ENCODE measurements at places on chromosomes 2 and 18. TPM values are rescaled to one million over a fixed set of nuclear protein-coding genes. Genes with fewer than 3 reads are reported as not detected.

The SERPINB3 gene
- total RNA-seq: not detected

- H3K4me1 ChIP-seq: peaks cover 11% of the 10 kb centered on the region
- no peak for DNase-seq
- H3K36me3 ChIP-seq: no peaks in the 10 kb centered on the region
- H3K27me3 ChIP-seq: no peaks in the 10 kb centered on the region
- H3K4me3 ChIP-seq: no peak overlapping the region
Observed at GRCh38 chr18:49019446-49020045, 68.8 kb upstream of the SMAD7 start.

DNA sequence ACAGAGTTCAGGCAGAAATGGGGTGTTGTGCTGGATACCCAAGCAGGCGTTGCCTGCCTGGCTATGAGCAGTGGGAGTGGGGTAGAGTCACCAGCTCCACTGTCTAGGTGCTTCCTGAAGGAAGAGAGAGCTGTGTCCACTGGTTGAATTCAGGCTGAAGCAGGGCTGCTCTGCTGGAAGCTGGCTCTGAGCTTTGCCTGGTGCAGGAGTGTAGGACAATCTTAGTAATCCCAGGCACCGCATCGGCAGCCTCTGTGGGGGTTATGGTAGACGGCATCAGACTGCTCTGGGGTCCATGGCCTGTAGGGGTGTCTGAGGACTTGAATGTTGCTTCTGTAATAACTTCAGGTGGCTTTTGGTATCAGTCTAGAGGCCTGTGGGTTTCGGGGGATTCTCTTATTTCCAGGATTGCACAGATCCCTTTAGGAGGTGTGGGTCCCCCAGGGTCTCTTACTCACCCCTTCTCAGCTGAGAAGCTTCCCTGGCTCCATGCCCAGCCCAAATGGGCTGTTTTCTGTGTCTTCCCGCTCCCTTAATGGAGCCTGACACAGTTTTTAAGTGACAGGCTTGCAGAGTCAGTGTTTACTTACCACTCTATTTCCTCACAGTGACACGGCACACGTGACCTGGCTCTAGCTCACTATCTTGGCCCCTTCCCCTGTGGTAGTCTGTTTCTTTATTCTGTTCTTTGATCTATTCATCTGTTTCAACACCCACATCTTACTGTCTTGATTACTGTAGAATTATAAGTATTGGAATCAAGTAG is 644.3 kb downstream of the CBLN2 start:
- DNase-seq: no peak
- H3K27me3 ChIP-seq: no peaks in the 10 kb centered on the region
- no peak overlapping the region for H3K27ac ChIP-seq
- no peak overlapping the region for H3K4me3 ChIP-seq
- H3K36me3 ChIP-seq: no peaks in the 10 kb centered on the region

- H3K27ac ChIP-seq: no peak overlapping the region
- no peak overlapping the region for H3K4me3 ChIP-seq
- no peaks in the 10 kb centered on the region for H3K36me3 ChIP-seq
- no peaks in the 10 kb centered on the region for H3K4me1 ChIP-seq
- DNase-seq: no peak
Observed at GRCh38 chr18:45487581-45487980, 127.7 kb upstream of the SLC14A2 start.

GRCh38 chr2:23524261-23524706 is 139.3 kb downstream of the KLHL29 start:
- peak; percentile 97 for DNase-seq
- no peaks in the 10 kb centered on the region for H3K36me3 ChIP-seq
- H3K27ac ChIP-seq: peak overlapping the region; percentile 0
- H3K4me1 ChIP-seq: peaks cover 14% of the 10 kb centered on the region

The CYP27A1 gene
- 25.0 TPM for total RNA-seq

DNA sequence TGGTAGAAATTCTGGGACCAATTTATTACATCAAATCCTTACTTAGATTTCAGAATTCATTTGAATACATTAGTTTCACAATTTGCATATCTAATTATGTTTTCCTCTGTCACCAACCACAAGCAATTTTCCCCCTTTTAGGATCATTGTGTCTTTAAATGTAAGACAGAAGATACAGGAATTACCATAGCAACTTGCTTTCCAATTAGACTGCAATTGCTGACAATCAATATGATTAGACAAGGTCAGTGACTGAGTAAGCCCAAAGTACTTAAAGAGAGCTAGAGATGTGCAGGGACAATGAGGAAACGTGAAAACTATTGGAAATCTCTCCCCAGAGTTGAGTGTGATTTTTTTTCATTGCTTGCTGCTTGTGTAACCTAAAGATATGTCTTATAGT is 121.4 kb downstream of the FSHR start:
- no peaks in the 10 kb centered on the region for H3K36me3 ChIP-seq
- no peak overlapping the region for H3K4me3 ChIP-seq
- H3K4me1 ChIP-seq: no peaks in the 10 kb centered on the region
- H3K27ac ChIP-seq: no peak overlapping the region
- no peaks in the 10 kb centered on the region for H3K27me3 ChIP-seq

- H3K27me3 ChIP-seq: no peaks in the 10 kb centered on the region
- H3K4me1 ChIP-seq: peaks cover 9% of the 10 kb centered on the region
- peak; percentile 45 for DNase-seq
- no peak overlapping the region for H3K27ac ChIP-seq
Observed at GRCh38 chr2:128263902-128264331, 54.8 kb downstream of the HS6ST1 start.

Data from osteoblast (primary cell).